ENCODE measurements at places on chromosomes 2 and 18. TPM values are rescaled to one million over a fixed set of nuclear protein-coding genes. Genes with fewer than 3 reads are reported as not detected.

DYNAP gene
- not detected for total RNA-seq

NT5DC4 gene
- not detected for total RNA-seq

MYCN gene
- 1.3 TPM for total RNA-seq

DCDC2C gene
- not detected for total RNA-seq

- no peak for DNase-seq
- no peak overlapping the region for H3K27ac ChIP-seq
- no peaks in the 10 kb centered on the region for H3K36me3 ChIP-seq
- no peak overlapping the region for H3K4me3 ChIP-seq
- H3K27me3 ChIP-seq, result no peaks in the 10 kb centered on the region
These were observed 428.8 kb downstream of the ZNF521 start for GRCh38 chr18:24923138-24923537.

GRCh38 chr2:217535957-217536708, 466.7 kb downstream of the TNS1 start:
- no peak overlapping the region for H3K4me3 ChIP-seq
- H3K27me3 ChIP-seq, result peaks cover 2% of the 10 kb centered on the region
- no peak overlapping the region for H3K27ac ChIP-seq
- no peak for DNase-seq

- no peaks in the 10 kb centered on the region for H3K4me1 ChIP-seq
- no peak overlapping the region for H3K4me3 ChIP-seq
- H3K27me3 ChIP-seq, result no peaks in the 10 kb centered on the region
These were observed 153.7 kb upstream of the APCDD1 start for GRCh38 chr18:10300739-10301138.

DNA sequence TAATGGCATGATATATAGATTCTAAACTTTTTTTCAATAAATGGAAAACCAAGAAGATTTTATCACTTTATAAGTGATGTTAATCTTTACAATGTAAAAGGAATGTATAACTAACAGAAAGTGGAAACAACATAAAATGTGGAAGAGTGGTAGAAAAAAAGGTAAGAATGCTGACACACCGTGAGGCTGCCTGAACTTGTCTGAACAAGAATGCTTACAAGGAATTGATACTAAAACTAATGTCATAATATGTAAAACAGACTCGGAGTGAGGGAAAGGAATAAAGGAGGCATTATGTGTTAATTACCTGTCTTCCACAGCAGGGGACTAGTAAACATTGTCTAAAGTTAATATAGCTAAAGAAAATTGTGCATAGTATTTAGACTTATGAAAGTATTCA, 958.8 kb upstream of the TMEFF2 start:
- no peak overlapping the region for H3K27ac ChIP-seq
- no peaks in the 10 kb centered on the region for H3K36me3 ChIP-seq
- no peak for DNase-seq
- H3K4me1 ChIP-seq, result no peaks in the 10 kb centered on the region
- no peak overlapping the region for H3K4me3 ChIP-seq

- no peak for DNase-seq
- no peak overlapping the region for H3K4me3 ChIP-seq
- no peaks in the 10 kb centered on the region for H3K36me3 ChIP-seq
- H3K27me3 ChIP-seq, result no peaks in the 10 kb centered on the region
- H3K4me1 ChIP-seq, result no peaks in the 10 kb centered on the region
These were observed 27.4 kb downstream of the KCNE4 start for GRCh38 chr2:223079378-223079777.

DNA sequence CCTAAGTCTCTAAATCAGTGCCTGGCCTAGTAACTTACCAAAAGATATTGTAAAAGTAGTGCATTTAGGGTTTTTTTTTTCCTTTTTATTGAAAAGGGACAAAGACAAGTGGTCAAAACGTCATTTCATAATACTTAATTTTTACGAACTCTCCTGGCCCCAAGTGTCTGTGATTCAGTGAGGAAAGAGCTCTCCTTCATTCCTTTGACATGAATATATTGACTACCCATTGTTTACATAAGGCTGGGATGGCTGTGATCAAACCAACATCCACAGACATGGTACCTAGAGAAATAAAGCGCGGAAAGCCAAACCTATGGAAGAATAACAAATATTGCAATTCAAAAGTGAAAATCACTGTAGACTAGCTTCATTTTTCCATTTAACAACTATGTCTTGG, 198.4 kb downstream of the BABAM2 start:
- H3K27ac ChIP-seq, result no peak overlapping the region
- H3K4me3 ChIP-seq, result no peak overlapping the region
- no peaks in the 10 kb centered on the region for H3K36me3 ChIP-seq

- no peak for DNase-seq
- H3K4me1 ChIP-seq, result no peaks in the 10 kb centered on the region
- H3K27me3 ChIP-seq, result no peaks in the 10 kb centered on the region
- H3K4me3 ChIP-seq, result no peak overlapping the region
- no peaks in the 10 kb centered on the region for H3K36me3 ChIP-seq
These were observed 116.2 kb downstream of the MTCL1 start for GRCh38 chr18:8821531-8821930.

DNA sequence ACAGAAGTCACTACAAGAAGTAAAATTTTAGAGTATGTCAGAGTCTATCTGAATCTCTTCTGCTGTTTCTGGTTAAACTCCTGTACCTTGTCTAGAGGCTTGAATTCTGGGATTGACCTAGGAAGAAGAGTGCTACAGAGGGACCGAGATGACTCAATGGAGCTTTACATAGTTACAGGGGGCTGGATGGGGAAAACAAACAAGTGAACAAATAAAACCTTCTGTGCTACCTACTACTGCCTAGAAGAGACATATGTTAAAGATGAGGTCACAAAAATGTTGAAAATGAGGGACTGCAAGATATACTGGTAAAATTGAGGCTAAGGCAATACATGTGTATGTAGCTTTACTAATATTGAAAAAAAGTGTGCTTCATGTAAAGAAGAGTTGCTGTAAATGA, 265.4 kb upstream of the TFPI start:
- DNase-seq, result no peak
- H3K27ac ChIP-seq, result no peak overlapping the region
- H3K4me3 ChIP-seq, result no peak overlapping the region
- H3K36me3 ChIP-seq, result no peaks in the 10 kb centered on the region
- H3K27me3 ChIP-seq, result no peaks in the 10 kb centered on the region
- no peaks in the 10 kb centered on the region for H3K4me1 ChIP-seq

DNA sequence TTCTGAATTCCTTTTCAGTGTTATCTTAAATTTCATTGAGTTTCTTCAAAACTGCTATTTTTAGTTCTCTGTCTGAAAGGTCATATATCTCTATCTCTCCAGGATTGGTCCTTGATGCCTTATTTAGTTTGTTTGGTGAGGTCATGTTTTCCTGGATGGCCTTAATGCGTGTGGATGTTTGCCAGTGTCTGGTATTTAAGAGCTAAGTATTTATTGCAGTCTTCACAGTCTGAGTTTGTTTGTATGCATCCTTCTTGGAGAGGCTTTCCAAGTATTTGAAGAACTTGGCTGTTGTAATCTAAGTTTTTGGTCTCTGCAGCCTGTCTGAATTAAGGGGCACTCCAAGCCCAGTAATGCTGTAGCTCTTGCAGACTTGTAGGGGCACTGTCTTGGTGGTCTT, 249.3 kb downstream of the ZNF385B start:
- no peaks in the 10 kb centered on the region for H3K36me3 ChIP-seq
- no peak for DNase-seq
- H3K4me3 ChIP-seq, result no peak overlapping the region
- no peak overlapping the region for H3K27ac ChIP-seq
- H3K4me1 ChIP-seq, result no peaks in the 10 kb centered on the region

- no peaks in the 10 kb centered on the region for H3K36me3 ChIP-seq
- no peak for DNase-seq
- H3K4me1 ChIP-seq, result no peaks in the 10 kb centered on the region
- H3K4me3 ChIP-seq, result no peak overlapping the region
- no peak overlapping the region for H3K27ac ChIP-seq
- H3K27me3 ChIP-seq, result no peaks in the 10 kb centered on the region
These were observed 326.0 kb upstream of the MGAT5 start for GRCh38 chr2:133927894-133928293.

- no peak for DNase-seq
- no peak overlapping the region for H3K27ac ChIP-seq
- no peaks in the 10 kb centered on the region for H3K27me3 ChIP-seq
- H3K4me1 ChIP-seq, result peaks cover 20% of the 10 kb centered on the region
- H3K4me3 ChIP-seq, result no peak overlapping the region
These were observed 116.0 kb downstream of the LIPG start for GRCh38 chr18:49677762-49678413.

DNA sequence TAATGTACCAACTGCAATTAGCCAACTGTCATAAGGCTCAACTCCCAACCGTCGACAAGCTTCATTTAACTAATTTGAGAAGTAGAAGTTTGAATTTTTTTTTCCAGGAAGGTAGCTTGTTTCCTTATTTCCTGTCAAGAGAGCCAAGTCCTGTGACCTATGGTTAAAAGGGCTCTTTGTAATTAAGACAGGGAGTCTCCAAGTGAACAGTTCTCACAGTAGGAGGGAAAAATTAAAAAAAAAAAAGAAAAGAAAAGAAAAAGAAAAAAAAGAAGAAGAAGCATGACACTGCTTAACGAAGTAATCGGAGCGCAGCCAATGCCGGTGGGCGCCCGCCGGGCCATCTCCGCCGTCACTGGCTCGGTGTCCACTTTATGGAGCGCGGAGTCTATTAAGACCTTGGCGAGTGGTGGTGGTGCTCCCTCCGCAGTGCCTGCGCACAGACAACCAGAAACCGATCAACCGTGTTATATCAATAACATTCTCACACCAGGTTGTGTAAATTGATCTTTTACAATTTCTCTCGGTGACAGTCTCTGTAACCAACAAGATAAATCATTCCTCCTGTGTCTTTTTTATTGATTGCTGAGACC, 197.2 kb upstream of the POU3F3 start:
- no peak overlapping the region for H3K27ac ChIP-seq
- H3K4me1 ChIP-seq, result no peaks in the 10 kb centered on the region
- peaks cover 9% of the 10 kb centered on the region for H3K27me3 ChIP-seq
- H3K4me3 ChIP-seq, result no peak overlapping the region

- H3K27me3 ChIP-seq, result no peaks in the 10 kb centered on the region
- H3K4me1 ChIP-seq, result no peaks in the 10 kb centered on the region
- H3K27ac ChIP-seq, result no peak overlapping the region
- H3K4me3 ChIP-seq, result no peak overlapping the region
- H3K36me3 ChIP-seq, result no peaks in the 10 kb centered on the region
These were observed 21.0 kb downstream of the SPOPL start for GRCh38 chr2:138522556-138522955.

All from liver (tissue), 10 donors.